ENCODE measurements at places on chromosomes 16 and 17. TPM values are rescaled to one million over a fixed set of nuclear protein-coding genes. Genes with fewer than 3 reads are reported as not detected.

SCNN1G gene
- 0.27 TPM for total RNA-seq

ARL5C gene
- total RNA-seq = not detected

DLX3 gene
- not detected for total RNA-seq

MC1R gene
- total RNA-seq = 5.5 TPM

BAHCC1 gene
- total RNA-seq = 19.8 TPM

METTL22 gene
- 25.0 TPM for total RNA-seq

TP53TG3F gene
- not detected for total RNA-seq

FOXC2 gene
- 1.5 TPM for total RNA-seq

KRT28 gene
- total RNA-seq = not detected

C16orf96 gene
- total RNA-seq = not detected

DYNLRB2 gene
- total RNA-seq = 2.3 TPM

LGALS9B gene
- total RNA-seq = not detected
